Foreskin keratinocyte (primary cell): ENCODE measurements at places on chromosomes 16 and 17.

DNA sequence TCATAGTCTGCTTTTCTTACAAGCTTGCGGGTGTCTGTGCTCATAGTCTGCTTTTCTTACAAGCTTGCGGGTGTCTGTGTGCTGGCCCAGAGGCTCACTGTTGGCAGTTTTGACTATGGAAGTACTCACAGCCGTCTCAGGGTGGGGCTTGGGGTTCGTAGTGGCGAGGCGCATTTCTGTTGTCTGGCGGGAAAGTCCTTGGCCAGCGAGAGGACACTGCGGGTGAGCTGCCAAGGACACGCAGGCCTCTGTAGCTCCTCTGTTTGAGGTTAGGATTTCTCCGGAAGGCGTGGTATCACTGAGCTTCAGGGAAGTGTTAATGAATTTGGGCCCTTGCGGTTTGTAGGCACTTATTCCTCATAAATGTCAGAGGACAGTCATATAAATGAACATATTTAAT is 13.5 kb downstream of the TBCD start:
- no peak for DNase-seq

DNA sequence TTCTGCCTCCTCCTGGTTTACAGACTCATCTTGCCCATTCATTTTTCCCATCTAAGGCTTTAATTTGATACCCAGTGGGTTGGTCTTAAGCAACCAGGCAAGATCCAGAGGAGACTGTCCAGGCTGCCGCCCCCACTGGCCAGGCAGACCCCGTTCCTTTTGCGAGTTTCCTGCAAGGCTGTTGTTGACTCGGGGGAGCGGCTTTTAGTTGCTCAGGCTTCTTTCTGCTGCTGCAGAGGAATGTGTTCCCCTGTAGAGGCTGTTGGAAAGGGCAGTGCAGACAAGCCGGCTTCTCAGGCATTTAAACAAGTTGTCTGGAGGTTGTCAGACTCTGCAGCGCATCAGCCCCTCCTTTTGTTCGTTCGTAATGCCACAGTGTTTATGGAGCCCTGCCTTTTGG is 231.2 kb downstream of the PRKCA start:
- DNase-seq = no peak

DNA sequence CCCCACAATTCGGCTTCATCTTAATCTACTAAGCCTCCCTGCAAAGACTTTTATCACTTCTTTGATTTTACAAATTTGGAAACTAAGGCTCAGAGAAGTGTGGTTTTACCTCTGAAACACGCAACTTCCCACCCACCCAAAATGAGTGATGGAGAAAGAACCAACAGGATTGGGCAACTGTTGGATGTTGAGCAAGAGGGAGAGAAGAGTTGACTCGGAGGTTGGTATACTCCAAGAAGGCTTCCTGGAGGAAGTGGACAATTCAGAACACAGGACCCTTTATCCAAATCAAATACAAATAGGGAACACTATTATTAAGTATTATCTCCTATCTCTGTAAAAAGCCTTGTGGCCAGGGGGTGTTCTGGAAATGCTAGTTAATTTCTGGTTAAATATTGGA is 323.0 kb downstream of the C16orf95 start:
- no peak for DNase-seq

DNA sequence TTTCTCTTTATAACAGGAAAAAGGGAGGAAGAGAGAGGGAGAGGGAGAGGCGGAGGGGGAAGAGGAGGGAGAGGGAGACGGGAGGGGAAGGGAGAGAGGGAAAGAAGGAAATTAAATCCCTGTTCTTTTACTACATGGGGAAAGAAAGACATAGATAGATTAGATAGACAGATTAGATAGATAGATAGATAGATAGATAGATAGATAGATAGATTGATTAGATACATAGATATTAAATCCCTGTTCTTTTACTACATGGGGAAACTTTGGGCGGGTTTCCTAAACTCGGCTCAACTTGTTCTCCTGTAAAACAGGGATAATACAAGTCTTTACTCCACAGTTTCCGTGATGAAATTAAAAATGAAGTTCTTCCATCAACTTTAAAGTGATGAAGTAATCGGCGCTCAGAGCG is 661 bp downstream of the RFWD3 start:
- no peak for DNase-seq

DNA sequence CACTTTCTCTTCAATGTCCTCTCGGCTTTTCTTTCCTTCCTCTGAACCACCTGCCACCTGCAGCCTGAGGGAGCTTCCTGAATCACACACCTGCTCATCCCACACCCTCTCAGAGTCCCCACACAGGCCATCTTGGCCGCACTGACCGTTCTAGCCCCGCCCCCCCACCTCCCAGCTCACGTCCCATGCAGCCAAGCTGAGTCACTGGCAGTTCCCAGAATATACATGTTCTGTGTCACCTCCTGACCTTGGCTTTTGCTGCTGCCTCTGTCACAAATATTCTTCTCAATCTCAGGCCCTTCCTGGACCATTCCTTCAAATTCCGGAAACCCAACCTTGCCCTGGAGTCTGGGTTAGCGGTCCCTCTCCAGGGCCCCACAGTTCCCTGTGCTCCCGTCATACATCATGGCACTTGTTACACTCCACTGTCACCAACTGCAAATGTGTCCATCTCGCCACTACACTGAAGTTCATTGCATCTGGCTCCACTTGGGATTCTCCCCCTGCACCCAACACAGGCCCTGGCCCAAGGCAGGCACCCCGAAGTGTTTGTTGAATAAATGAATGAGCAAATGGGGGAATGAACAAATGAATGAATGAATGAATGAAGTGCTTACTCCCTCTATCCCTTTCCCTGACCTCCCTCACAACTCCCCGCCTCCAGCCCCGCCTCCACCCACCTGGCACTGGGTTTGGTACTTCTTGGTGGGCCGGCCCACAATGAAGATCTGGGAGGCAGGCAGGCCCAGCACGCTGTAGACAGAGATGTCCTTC is 12.8 kb downstream of the PIMREG start:
- DNase-seq = no peak

- no peak for DNase-seq
Observed at GRCh38 chr16:22233037-22233372, 26.9 kb downstream of the EEF2K start.

DNA sequence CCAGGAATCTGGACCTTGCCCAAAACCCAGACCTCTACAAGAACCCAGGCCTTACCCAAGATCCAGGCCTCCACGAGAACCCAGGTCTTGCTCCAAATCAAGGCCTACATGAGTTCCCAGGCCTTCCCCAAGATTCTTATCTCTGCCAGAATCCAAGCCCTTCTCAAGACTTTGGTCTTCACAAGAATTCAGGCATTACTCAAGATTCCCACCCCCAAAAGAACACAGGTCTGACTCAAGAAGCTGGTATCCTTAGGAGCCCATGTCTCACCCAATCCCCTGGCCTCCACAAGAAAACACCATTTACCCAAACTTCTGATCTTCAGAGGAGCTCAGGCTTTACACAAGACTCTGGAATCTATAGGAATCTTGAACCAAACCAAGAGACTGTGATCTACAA is 2.6 kb downstream of the SPEM3 start:
- DNase-seq = no peak

- peak; percentile 83 for DNase-seq
Observed at GRCh38 chr17:5413682-5414081, 5.8 kb downstream of the NUP88 start.

- no peak for DNase-seq
Observed at GRCh38 chr17:17892009-17892408, 55.2 kb upstream of the SREBF1 start.

DNA sequence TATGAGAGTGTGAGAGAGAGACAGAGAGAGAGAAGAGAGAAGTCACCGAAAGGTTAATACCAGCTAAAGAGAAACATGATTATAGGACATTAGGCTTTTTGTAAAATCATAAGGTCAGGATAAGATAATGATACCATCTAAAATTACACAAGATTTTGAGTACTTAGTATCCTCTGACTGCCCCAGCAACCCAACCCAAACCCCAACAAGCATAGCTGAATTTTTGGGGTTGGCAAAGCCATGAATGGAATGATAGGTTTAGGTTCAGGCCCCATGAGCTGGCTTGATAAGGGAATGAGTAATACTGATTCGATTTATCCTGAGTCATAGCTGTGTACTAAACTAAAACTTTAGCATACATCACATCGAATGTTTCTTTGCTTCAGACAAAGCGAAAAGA is 259.5 kb downstream of the IRX3 start:
- peak; percentile 37 for DNase-seq

DNA sequence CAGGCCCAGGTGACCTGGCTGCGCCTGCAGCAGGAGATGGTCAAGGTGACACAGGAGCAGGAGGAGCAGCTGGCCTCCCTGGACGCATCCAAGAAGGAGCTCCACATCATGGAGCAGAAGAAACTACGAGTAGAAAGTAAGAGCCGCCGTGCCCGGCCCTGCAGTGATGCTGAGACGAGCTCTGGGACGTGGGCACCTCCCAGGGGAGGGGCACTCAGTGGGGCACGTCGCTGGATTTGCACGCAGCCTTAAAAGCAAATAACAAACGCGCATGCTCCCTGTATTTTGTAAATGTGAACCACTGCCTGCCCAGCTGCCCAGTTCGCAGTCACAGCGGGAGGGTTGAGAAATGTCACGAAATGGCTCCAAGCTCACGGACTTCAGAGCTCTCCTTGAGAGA is 15.3 kb upstream of the GAA start:
- DNase-seq = no peak

GRCh38 chr17:511001-511698 is 158.5 kb upstream of the RPH3AL start:
- peak; percentile 65 for DNase-seq

DNA sequence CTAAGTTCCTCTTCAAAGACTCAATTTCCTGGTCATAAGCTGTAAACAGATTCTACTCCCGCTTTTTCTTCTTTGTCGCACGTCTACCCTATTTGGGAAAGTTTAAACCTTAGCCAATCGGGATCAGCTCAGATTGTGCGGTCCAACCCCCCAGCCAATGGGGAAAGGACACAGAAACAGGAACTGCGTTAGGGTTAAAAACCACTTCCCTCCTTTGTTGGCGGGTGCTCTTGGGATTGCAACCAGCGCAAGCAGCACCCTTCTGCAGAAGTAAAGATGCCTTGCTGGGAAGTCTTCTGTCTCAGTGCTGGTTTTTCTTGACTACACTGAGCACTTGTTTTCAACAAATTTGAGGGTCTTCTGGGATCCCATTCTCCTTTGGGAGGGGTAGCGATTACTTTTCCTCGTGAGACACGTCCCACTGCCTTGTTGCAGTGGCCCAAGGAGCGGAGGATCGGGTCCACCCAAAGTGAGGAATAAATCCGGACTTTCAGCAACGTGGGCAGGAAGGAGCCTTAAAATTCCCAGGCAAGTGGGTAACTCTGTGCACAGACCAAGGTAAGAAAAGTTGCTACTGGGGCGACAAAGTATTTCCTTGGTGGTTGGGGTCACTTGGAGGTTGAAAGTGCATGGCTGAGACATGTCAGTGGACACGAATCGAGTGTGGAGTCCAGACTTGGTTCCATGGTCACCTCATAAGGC is 1.0 kb upstream of the YPEL3 start:
- peak; percentile 30 for DNase-seq

DNA sequence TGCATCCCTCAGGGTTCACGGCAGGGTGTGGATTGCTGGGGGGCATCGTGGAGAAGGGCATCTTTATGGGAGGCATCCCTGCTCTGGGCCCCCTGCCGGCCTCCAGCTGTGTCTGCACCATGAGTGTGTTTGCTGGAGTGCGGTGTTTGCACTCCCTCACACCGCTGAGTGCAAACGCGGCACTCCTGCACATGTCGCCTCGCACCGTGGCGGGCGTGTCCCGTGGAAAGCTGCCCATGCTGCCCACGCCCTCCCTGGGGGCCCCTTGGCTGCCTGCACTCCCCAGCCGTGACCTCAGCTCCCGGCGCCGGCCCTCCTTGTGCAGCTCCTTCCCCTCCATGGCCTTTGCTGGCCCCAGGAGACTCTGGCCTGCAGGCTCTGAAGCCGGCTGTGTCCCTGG is 74.6 kb upstream of the ZNF750 start:
- DNase-seq = no peak

GRCh38 chr17:21029036-21029435 is 13.8 kb downstream of the USP22 start:
- peak; percentile 70 for DNase-seq

- no peak for DNase-seq
Observed at GRCh38 chr17:44736551-44737240, 22.1 kb upstream of the ADAM11 start.

- DNase-seq = peak; percentile 94
Observed at GRCh38 chr16:56610017-56610608, 1.7 kb downstream of the MT2A start.

- DNase-seq = no peak
Observed at GRCh38 chr16:85514295-85514597, 98.9 kb upstream of the GSE1 start.

DNA sequence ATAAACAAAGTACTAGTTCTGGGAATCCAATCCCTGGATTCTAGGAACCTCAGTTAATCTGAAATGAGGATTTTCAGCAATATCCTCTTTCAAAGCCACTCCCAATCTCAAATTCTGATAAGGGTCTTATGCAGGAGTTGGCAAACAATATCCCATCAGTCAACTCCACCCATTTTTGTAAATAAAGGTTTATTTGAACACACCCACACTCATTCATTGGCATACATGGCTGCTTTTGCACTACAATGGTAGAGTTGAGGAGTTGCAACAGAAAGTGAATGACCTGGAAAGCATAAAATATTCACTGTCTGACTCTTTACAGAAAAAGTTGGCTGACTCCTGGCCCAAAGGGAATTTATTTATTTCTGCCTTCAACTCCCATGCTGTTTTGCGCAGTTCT is 157.7 kb upstream of the CDH11 start:
- no peak for DNase-seq

DNA sequence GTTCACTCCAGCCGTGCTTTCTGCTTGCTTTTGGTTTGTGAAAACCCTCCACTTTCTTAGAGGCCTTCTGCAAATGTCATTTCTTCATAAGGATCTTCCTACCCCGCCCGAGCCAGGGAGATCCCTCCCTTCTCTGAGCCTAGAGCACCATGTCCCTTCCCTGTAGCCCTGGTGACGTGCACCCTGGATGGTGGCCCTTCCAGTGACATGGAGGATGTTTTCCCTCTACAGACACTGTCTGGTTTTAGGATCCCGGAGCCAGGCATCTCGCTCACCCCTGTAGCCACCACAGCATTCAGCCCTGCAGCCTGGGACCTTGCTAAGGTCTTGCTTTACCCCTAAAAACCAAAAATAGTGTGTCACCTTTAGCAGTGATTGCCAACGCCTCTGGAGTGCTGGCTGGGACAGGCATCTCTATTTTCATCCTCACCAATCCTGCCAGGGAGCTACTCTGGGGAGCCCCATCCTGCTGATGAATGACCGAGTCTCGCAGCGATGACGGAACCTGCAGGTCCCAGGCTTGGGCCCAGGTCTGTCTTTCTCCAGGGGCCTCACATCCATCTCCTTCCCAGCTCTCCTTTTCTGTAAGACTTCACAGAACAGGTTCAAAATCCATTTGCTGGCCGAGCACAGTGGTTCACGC is 394.1 kb upstream of the TNRC6C start:
- DNase-seq = no peak

- no peak for DNase-seq
Observed at GRCh38 chr17:77786740-77787505, 171.6 kb upstream of the TNRC6C start.

DNA sequence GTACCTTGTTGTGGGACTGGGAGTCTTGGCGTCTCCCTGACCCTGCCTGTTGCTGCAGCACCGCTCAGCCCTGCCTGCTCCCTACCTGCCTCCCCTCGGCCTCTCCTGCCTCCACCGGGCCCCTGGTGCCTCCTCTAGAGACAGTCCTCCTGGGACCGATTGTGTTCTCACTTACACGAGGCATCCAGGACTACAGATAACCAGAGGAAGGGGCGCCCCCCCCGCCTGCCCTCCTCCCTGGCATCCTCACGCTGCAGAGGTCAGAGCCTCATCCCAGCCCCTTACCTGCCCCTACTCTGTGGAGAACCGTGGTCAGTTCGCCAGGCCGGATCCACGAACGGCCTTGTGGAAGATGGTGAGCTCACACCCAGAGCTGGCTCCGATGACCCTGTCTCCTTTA is 24.8 kb downstream of the MAPT start:
- DNase-seq = no peak

- DNase-seq = no peak
Observed at GRCh38 chr17:40596261-40596919, 31.1 kb upstream of the CCR7 start.
